ENCODE measurements at places on chromosomes 12 and 14.
A peak's percentile ranks its signal among the peaks of the same experiment; 100 is the strongest.

DNA sequence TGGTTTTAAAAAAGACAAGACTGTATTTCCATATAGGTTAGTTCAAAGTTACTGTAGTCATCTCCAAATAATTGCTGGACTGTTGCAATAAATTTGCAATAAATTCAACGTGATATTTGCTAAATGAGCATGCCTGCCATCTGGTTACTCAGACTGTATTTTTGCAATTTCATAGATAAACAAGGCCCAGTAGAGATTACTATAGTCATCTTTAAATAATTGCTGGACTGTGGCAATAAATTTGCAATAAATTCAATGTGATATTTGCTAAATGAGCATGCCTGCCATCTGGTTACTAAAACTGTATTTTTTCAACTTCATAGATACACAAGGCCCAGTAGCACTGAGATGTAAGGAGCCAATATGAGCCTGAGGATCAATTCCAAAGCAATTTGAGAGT is 5.6 kb downstream of the NTN4 start:
- H3K27me3 ChIP-seq = peaks cover 55% of the 10 kb centered on the region
- no peak overlapping the region for H3K27ac ChIP-seq

DNA sequence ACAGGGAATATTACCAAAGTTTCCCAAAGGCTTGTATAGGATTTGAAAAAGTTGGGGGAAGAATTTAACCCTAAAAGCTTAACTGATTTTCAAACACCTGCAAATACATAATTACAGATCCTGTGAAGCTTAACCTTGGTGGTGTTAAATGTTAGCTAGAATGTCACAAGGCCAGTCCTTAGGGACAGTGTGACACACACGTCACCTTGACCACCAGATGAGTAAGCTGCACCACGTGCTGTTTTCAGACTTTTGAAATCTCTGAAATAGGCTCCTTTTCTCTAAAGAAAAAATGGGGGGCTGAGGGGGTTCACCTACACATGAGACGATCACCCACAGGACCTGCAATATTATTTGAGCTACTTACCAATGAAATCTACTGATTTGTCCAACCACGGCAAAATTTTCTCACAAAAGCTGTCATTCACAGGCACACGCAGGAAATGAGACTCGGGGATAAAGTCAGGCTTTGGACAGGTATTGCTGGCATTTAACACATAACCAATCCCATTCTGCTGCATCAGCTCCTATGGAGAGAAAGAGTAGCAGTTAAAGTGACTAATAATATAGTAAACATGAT is 75.9 kb downstream of the DUSP16 start:
- no peak overlapping the region for H3K4me3 ChIP-seq
- peaks cover 7% of the 10 kb centered on the region for H3K36me3 ChIP-seq
- no peak overlapping the region for H3K27ac ChIP-seq
- H3K4me1 ChIP-seq = no peaks in the 10 kb centered on the region

- no peak for DNase-seq
- peak overlapping the region; percentile 94 for H3K4me3 ChIP-seq
- H3K36me3 ChIP-seq = peaks cover 24% of the 10 kb centered on the region
- peaks cover 26% of the 10 kb centered on the region for H3K4me1 ChIP-seq
- no peak overlapping the region for H3K27ac ChIP-seq
These were observed 575 bp downstream of the L2HGDH start for GRCh38 chr14:50311337-50311971.

DNA sequence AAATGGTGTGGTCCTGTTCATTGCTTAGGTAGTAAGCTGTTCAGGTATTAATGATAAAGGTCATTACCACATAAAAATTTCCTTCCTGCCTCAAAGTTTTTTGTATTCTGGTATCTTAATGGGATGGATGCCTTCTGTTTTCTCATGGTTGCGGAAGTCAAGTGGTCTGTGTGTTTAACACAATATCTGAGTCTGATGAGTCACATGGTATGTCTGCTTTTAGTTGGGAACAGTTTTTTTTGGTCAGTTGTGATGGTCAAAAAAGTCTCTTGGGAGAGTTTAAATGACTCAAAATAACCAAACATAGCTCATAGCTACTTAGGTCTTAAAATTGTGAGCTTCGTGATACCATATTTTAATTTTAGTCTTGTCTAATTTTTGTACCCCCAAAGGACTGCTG is 40.7 kb downstream of the STK38L start:
- H3K4me1 ChIP-seq = peaks cover 14% of the 10 kb centered on the region
- no peak overlapping the region for H3K27ac ChIP-seq
- no peak for DNase-seq
- H3K27me3 ChIP-seq = no peaks in the 10 kb centered on the region
- H3K36me3 ChIP-seq = no peaks in the 10 kb centered on the region

GRCh38 chr14:33375786-33376185 is 437.1 kb downstream of the NPAS3 start:
- no peak for DNase-seq
- H3K27ac ChIP-seq = no peak overlapping the region
- no peak overlapping the region for H3K4me3 ChIP-seq
- H3K4me1 ChIP-seq = peaks cover 4% of the 10 kb centered on the region
- H3K27me3 ChIP-seq = no peaks in the 10 kb centered on the region
- peaks cover 3% of the 10 kb centered on the region for H3K36me3 ChIP-seq

DNA sequence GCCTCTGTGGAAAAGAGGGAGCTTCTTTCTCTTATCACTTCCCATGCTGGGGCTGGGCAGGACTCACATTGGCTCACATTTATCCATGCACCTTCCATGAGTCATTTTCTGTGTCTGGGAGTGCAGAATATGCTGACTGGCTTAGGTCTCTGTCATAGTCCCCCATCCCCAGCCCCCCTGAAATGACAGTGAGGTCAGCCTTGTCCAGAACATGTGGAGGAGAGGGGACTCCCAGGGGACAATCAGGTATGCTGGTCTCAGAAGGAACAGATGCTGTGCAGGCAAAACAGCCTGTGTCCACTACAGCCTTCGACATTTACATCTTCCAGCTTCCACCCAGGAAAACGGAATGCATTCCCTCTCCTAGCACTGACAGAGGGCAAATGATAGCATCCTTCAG is 35.0 kb downstream of the ADGRD1 start:
- no peaks in the 10 kb centered on the region for H3K36me3 ChIP-seq
- H3K27ac ChIP-seq = no peak overlapping the region
- DNase-seq = no peak
- peaks cover 18% of the 10 kb centered on the region for H3K4me1 ChIP-seq
- H3K27me3 ChIP-seq = no peaks in the 10 kb centered on the region

- DNase-seq = no peak
- peaks cover 6% of the 10 kb centered on the region for H3K36me3 ChIP-seq
- peaks cover 12% of the 10 kb centered on the region for H3K4me1 ChIP-seq
These were observed 875 bp downstream of the HSPA2 start for GRCh38 chr14:64541261-64541971.

DNA sequence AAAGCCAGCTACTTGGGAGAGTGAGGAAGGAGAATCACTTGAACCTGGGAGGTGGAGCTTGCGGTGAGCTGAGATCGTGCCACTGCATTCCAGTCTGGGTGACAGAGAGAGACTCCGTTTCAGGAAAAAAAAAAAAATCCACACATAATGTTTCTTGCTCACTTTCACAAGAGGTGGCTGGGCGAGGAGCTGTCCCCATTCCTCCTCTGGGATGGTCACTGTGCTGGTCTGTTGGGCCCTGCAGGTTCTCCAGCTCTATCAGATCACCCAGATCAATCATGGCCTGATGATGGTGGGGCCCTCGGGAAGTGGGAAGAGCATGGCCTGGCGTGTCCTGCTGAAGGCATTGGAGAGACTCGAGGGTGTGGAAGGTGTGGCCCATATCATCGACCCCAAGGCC is 47.3 kb downstream of the DYNC1H1 start:
- no peak overlapping the region for H3K4me3 ChIP-seq
- DNase-seq = no peak
- no peak overlapping the region for H3K27ac ChIP-seq
- no peaks in the 10 kb centered on the region for H3K27me3 ChIP-seq
- H3K4me1 ChIP-seq = no peaks in the 10 kb centered on the region

DNA sequence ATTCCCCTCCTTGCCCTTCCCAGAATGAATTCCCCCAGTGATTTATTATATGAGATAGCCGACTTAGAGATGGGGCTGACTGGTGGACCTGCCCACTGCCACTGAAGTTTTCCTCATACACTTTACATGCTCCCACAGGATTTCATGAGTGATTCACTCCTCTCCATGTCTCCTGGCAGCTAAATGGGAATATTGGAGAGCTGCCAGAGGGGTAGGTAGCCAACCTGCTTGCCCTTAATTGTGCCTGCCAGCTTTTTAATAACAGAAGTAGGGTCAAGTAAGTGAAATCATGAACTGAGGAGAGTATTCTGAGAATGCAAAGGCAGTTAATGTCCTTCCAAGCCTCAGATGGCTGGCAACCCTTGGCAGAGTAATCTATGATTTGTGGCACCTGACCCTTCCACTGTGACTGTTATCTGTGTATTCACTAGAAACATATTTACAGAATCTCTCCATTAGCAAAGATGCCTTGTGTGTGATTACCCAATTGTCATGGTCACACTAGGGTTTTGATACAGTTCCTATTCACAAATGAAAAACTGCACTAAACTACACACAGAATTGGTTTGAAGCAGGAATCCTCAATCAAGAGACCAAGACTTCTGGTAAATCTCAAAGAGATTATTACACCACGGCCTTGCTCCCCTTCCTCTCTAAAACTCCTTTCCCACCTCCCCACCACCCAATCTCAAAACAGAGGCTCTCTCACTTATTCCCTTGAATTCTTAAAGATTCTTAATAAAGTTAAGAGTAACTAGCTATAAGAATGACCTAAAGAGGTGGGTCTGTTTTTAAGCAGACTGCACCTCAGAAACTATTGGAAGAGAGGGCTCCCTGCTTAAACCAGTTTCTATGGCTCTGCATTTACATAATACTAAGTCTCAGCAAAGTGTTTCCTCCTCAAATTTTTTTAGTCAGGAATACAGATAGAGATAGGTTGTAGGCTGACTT is 17.2 kb downstream of the NKX2-1 start:
- no peak for DNase-seq
- no peak overlapping the region for H3K4me3 ChIP-seq
- no peaks in the 10 kb centered on the region for H3K4me1 ChIP-seq
- H3K27me3 ChIP-seq = peaks cover 95% of the 10 kb centered on the region
- no peaks in the 10 kb centered on the region for H3K36me3 ChIP-seq

DNA sequence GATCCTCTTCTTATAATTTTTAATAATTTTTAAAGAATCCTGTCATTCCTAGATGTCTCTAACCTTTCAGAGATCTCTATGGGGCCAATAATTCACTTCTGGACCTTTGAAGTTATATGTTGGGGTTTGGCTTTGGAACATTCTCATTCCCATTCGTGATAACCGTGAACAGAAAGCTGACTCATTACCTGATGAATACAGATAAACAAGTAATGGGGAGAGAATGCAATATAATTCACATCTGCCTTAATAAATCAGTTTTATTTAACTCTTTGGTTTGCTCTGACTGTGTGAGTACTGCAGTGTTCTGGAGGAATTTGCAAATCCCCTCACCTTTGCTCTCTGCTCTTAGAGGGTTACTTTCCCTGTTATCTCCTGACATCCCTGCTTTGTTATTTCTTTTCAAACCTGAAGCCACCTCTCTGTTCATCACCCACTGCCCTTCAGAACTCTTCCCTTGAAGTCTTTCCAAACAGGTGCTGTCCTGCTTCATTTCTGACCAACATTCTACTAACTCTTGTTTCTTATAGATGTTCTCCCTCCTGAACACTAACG is 79.6 kb upstream of the SLC38A2 start:
- H3K36me3 ChIP-seq = no peaks in the 10 kb centered on the region
- no peak for DNase-seq
- peaks cover 10% of the 10 kb centered on the region for H3K4me1 ChIP-seq
- no peak overlapping the region for H3K4me3 ChIP-seq
- H3K27me3 ChIP-seq = no peaks in the 10 kb centered on the region

GRCh38 chr14:61064856-61065255 is 83.8 kb downstream of the SLC38A6 start:
- no peak overlapping the region for H3K27ac ChIP-seq

GRCh38 chr14:99755629-99756603 is 37.3 kb upstream of the EML1 start:
- H3K36me3 ChIP-seq = no peaks in the 10 kb centered on the region
- H3K27ac ChIP-seq = no peak overlapping the region
- no peak overlapping the region for H3K4me3 ChIP-seq
- no peak for DNase-seq
- H3K4me1 ChIP-seq = peaks cover 56% of the 10 kb centered on the region
- H3K27me3 ChIP-seq = no peaks in the 10 kb centered on the region
